Stimulated activated CD4-positive, alpha-beta T cell treated with anti-CD3 and anti-CD28 coated beads, Interleukin-1b, Interleukin-23, amount 100 ng/mL, for 24 hours (primary cell): ENCODE measurements at places on chromosomes 3 and 15.

- DNase-seq, result no peak
These were observed 15.6 kb downstream of the OR5K3 start for GRCh38 chr3:98406034-98406433.

DNA sequence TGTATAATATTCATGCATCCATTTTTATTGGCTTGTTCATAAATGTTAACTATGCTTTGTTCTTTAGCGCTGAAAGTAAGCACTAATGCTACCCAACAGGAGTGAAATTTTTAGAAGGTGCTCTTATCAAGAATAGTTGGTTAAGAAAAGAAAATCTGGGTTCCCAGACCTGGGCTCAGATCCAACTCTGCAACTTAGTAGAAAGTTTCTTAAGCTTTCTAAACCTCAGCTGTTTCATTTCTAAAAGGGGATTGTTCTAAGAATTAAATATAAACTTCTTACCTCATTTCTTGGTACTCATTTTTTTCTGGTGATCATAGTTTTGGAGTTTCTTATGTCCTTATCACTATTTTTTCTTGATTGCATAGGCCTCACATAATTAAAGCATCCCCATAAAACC is 12.1 kb downstream of the ARPP21 start:
- DNase-seq, result no peak

DNA sequence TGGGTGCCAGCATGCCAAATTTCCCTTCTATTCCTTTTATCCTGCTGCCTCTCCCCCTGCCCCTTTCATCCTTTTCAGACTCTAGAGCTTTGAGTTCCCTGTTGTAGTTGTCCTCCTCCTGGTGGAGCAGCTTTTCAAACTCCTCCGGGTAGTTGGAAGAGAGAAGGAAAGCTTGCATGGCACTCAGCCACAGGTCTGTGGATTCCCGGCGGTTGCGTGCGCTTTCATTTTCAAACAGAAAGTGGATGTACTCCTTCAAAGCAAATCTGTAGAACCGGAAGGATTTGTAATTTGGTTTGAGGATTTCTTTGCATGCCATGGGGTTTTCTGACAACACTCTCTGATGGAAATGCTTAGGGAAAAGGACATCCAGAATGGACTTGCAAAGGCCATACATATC is 68.1 kb upstream of the DCLK3 start:
- no peak for DNase-seq

DNA sequence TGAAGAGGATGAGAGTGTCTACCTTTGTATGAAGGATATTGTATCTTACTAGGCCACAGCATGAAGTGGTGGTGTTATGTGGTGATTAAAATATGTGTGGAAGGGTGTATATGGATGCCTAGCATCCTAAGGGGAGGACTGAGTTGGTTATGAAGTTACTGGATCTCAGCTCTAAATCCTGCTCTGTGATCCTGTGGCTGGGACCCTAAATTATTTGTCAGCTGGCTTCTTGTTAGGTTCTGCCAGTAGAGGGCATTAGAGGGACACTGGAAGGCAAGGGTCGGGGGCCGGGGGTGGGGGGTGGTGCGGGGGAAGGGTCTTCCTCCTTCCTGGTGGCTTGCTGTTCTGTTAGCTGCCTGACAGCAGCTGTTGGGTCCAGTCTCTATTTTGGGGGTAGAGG is 34.9 kb downstream of the MORF4L1 start:
- no peak for DNase-seq

- no peak for DNase-seq
These were observed 318.2 kb upstream of the KCNH8 start for GRCh38 chr3:18830087-18830486.

- no peak for DNase-seq
These were observed 7.3 kb upstream of the MAPK6 start for GRCh38 chr15:52011711-52012144.

GRCh38 chr3:15820911-15821310 is 23.1 kb upstream of the ANKRD28 start:
- no peak for DNase-seq

DNA sequence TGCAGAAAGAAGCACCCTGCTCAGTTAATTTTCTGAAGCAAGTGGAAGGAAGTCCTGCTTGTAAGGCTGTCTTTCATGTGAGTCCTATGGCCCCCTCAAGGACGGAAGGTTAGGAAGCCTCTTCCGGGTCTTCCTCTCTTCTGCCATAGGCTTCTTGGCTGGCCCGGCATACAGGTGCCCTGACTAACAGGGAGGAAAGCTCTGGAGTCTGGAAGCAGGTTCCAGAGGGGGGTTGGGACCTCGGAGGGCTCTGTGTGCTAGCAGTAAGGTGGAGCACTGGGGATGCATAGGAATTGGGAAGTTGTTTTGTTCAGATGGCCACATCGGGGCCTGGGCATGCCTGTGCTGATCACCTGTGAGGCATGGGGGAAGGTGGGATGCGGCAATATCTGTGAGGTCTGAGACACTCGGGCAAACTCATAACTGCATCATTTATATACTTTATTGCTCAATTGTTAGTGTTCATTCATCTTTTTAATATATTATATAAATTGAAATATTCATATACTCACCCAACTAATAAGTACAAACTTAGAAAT is 49.6 kb downstream of the TRAK1 start:
- no peak for DNase-seq

DNA sequence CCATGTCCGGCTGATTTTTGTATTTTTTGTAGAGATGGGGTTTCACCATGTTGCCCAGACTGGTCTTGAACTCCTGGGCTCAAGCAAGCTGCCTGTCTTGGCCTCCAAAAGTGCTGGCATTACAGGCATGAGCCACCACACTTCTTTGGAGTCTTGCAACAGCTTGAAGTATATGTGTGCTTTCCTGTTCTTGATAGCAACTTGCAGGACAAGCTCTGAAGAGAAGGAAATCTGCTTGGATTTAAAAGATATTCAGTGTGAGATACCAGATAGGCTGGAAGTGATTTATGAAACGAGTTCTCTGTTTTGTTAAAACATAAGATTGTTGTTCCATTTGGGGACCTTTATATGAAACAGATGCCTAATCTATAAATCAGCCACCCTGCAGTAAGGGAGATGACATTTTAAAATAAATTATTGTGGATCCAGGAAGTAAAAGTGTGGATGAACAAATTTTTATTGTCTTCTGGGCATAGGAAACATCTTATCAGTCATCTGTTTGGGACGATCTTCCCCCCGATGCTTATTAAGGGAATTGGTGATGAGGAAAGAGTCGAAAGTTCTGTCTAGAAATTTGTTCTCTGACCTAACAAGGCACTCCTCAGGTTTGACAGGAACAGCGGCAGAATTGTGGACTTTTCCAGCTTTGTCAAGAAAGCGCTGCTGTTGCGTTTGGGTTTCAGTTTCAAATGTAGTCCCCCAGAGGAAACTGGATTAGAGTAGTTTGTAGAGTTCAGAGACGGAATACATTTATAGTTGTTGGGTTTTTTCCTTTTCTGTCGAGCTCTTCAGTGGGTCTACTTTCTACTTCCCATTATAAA is 53.7 kb upstream of the MAGI1 start:
- no peak for DNase-seq

DNA sequence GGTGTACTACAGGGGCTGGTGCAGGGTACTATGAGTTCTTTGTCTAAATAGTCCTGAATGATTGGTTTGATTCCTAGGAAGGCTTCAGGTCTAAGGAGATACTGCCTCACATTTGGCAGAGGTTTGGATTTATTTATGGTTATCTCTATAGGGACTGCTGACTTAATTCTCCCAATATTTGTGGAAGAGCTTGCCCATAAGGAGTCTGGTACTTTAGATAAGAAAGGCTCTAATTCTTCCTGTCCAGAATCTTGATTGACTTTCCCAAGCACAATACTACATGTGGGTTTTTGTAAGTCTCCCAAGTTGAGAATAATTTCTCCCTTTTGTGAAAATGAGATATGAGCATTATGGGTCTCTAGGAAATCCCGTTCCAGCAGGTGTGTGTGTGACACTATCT is 36.7 kb upstream of the AP4E1 start:
- no peak for DNase-seq

GRCh38 chr3:194439881-194440550 is 41.0 kb upstream of the GP5 start:
- no peak for DNase-seq

- no peak for DNase-seq
These were observed 2.4 kb upstream of the GPR87 start for GRCh38 chr3:151318991-151319390.

DNA sequence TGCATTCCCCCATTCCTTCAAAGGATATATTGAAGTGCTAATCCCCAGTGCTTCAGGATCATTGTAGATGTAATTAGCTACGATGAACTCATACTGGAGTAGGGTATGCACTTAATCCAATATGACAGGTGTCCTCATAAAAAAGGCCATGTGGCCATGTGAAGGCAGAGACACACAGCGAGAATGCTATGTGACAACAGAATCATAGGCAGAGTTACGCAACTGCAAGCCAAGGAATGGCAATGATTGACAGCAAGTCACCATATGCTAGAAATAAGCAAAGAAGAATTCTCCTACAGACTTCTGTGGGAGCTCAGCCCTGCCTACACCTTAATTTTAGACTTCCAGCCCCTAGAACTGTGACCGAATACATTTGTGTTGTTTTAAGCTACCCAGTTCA is 875.6 kb upstream of the ROBO1 start:
- no peak for DNase-seq

- no peak for DNase-seq
These were observed 2.5 kb downstream of the KLHL25 start for GRCh38 chr15:85792102-85792731.

DNA sequence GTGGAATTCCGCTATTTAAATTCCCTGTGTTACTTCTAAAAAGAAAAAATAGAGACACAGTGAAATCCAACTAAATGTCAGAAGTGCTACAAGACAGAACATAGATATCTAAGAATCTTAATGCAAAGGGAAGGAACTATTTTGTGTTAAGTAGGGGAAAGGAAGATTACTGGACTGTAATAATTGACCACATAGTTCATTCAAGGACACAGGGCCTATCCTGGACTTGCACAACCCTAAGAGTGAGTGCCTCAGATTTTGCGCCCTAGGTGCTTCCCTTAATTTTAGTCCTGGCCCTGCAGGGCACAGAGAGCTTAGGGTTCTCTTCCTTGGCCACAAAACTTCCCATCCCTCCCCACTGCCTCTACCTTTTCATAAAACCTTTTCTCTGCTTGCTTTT is 3.5 kb upstream of the IL20RB start:
- no peak for DNase-seq

GRCh38 chr3:127618891-127619290 is 10.1 kb upstream of the PODXL2 start:
- DNase-seq, result no peak

GRCh38 chr3:23052208-23052607 is 150.9 kb upstream of the UBE2E2 start:
- no peak for DNase-seq

DNA sequence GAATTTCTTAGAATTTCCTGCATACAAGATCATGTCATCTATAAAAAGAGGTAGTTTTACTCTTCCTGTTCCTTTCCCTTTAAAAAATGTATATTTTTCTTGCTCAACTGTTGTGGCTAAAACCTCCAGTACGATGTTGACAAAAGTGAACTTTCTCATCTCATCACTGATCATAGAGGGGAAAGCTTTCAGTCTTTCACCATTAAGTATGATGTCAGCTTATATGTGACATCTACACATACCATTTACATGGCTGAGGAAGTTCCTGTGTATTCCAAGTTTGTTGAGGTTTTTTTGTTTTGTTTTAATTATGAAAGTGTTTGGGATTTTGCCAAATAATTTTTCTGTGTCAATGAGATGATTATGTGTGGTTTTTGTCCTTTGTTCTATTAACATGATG is 173.6 kb downstream of the PLD1 start:
- DNase-seq, result no peak

- DNase-seq, result no peak
These were observed 287.7 kb downstream of the RORA start for GRCh38 chr15:60941448-60941847.

DNA sequence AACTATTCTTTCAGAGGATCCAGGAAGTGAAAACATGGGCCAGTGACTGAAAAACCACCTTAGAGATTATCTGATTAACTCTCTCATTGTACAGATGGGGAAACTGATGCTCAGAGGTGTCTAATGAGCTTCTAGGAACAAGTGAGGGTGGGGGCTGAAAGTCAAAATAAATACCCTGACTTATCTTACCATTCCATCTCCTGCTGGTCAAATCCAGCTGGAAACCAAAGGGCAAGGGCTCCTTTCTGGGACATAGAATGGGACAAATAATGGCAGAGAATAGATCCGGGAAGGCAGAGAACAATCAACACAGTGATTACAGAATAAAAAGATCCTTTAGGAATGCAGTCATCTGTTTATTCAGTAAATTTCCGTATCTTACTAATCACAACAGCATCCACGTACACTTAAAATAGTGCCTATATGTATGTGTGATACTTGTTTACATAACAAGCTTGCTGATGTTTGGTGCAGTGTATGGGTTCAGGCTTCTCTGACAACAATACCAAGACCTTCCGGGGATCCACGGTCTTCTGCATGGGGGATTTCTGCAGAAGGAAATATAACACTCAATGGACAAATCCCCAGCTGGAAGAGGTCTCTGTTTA is 173.2 kb downstream of the THSD4 start:
- DNase-seq, result no peak

- DNase-seq, result no peak
These were observed 151.3 kb downstream of the XXYLT1 start for GRCh38 chr3:195119461-195120266.

GRCh38 chr3:122576174-122576940 is 1.1 kb upstream of the PARP15 start:
- DNase-seq, result peak; percentile 28

DNA sequence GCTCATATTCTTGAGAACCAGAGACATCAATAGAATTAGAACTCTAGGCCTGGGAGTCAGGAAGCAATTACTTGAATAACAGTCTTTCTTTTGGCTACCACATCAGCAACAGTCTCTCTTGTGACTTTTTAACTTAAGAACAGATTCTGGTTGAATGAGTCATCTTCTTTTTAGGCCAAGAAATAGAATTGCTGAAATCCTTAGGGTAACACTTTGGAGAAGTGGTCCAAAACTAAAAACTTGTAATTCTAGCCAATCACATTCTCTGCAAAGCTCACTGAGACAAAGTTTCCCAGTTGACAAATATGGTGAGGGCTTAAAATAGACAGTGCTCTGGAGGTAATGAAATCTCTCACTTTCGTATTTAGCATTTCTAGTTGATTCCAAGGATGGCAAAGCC is 238.0 kb downstream of the SHOX2 start:
- no peak for DNase-seq

- no peak for DNase-seq
These were observed 36.2 kb downstream of the NGLY1 start for GRCh38 chr3:25747033-25747432.

DNA sequence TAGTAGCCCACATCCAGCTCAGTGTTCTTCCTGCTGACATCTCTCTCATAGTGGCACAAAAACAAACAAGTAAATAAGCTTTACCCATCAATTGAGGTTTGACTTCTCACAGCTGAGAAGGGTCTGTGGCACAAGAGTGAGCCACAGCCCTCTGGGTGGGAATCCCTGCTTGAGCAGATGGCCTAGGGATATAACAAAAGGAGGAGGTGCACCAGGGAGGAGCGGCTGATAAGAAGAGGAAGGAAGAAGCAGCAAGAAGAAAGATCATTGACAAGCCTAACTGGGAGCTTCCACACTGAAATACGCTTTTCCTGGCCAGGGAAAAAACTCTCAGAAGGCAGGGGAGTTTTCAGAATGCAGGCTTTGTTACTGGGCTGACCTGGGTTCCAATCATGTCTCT is 279.8 kb downstream of the UACA start:
- no peak for DNase-seq

- no peak for DNase-seq
These were observed 34.6 kb downstream of the BTD start for GRCh38 chr3:15636028-15636709.
